ENCODE measurements at places on chromosomes 11 and 22.

DNA sequence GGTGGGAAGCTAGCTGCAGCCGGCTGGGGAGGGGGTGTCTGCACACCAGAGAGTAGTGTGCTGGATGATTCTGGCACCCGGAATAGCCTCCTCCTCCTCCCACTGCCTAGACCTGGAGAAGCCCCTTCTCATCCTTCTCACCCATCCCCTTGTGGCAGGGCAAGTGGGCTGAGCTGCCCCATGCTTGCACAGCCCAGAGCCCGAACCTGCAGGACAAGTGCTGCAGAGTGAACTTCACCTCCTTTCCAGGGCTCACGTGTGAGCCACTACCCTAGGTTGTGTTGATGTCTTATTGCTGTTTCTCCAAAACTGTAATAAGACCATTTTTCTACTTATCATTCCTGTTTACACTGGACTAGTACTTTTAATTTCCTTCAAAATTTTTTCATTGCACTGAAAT, 56.1 kb upstream of the GLYATL1B start:
- no peak for DNase-seq

GRCh38 chr11:2689651-2690575, 9.9 kb downstream of the KCNQ1OT1 start:
- peak; percentile 32 for DNase-seq

GRCh38 chr22:27561286-27561904, 240.2 kb downstream of the MN1 start:
- no peak for DNase-seq

DNA sequence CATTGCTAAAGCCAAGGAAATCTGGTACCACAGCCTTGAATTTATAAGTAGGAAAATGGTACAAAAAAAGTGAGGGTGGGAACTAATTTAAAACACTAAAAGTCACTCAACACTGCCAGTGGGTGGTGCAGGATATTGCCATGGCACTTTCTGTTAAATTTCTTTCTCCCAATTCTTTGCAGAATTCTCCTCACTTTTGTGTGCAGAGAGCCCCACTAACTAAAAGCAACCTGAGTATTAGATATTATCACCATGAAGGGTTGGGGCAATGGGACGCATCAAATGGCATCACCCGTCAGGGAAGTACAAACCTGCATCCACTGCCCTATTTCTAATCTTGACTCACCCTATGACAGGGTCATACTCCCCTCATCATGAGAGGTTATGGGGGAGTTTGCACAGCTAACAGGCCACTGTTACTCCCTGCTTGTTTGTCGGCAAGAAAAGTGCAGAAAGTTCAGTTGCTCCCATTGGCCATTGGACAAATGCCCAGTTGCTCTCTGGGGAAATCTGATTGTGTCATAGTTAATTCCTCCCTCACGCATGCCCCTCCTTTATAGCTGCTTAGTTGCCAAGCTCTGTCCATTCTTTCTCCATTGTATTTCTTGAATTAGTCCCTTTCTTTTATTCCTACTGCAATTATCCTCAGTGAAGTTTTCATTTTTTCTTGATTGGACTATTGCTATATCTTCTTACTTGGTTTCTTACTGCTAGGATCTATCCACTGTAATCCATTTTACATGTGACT, 93.8 kb upstream of the BLID start:
- no peak for DNase-seq

DNA sequence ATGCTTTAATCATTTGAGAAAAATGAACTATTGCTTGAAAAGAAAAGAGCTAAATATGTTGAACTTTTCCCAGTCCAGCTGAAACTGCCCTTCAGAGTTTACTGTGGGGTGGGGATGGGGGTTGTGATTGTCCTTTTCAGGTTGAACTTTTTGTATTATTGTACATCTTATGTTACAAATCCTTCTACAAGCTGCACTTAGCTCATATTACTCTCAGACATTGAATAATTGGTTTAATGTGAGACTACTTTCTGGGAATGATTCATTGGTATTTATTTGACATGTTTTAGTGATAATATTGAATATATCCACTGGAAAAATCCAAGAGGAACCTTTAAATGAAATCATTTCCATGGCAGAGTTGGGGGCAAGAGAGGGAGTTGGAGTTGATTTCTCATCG, 84.9 kb downstream of the ATXN10 start:
- no peak for DNase-seq

DNA sequence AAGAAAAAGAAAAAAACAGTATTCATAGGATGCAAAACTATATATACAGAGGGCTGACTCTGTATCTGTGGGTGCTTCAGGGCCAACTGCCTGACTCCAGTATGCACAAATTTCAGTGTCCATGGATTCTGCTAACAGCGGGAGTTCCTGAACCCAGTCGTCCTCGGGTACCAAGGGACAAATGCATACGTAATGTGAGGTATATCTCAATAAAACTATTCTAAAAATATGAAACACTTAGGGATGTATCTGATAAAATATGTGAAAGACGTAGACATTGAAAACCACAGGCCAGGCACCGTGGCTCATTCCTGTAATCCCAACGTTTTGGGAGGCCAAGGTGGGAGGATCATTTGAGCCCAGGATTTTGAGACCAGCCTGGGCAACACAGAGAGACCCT, 13.9 kb upstream of the COMT start:
- no peak for DNase-seq

DNA sequence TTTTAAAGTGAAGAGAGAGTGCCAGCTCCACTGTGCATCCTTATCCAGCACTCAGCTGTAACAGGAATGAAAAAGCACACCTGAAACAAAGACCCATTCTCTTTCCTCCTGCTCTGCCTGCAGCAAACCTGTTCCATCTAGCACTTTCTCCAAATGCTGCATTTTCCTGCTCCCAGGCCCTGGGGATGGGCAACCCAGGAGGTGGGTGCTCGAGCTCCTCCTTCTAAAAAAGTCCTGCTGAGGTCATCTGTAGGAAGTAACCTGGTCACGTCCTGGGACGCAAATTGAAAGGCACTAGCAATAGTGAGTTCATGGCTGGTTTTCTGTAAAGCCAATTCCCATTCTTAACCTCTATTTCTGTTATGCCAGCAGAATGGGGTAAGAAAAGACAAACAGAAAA, 173.7 kb downstream of the MAML2 start:
- no peak for DNase-seq
